ENCODE measurements at places on chromosomes 3 and 15. TPM values are rescaled to one million over a fixed set of nuclear protein-coding genes. Genes with fewer than 3 reads are reported as not detected.

Gene CPNE9
- 0.14 TPM for total RNA-seq

Gene MAP1A
- total RNA-seq, result 1.3 TPM

Gene WDR93
- not detected for total RNA-seq

Gene PDIA5
- 20.7 TPM for total RNA-seq

Gene POTEB2
- total RNA-seq, result not detected

Gene TYRO3
- total RNA-seq, result 2.3 TPM

Gene ARGFX
- not detected for total RNA-seq

Gene GNAT1
- total RNA-seq, result not detected

Gene DUOXA2
- not detected for total RNA-seq

- peak; percentile 83 for DNase-seq
These were observed 49.9 kb downstream of the KY start for GRCh38 chr3:134600685-134601463.

DNA sequence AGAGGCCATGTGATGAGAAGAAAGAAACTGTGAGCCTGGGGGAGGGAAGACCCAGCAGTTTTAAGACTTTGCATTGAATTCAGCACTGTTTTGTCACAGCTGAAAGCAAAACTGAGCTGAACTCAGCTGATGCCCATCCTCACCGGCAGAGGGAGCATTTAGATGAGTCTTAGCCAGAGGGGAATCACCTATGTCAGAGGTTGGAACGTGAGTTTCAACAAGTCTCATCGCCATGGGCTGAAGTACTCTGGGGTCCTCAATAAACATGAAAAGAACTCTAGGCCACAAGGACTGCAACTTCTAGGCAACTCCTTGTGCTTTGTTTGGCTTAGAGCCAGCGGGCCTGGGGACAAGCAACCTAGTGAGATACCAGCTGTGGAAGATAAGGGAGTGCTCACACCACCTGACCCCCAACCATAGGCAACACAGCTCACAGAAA lies 324.5 kb downstream of the TBL1XR1 start:
- DNase-seq, result peak; percentile 75

DNA sequence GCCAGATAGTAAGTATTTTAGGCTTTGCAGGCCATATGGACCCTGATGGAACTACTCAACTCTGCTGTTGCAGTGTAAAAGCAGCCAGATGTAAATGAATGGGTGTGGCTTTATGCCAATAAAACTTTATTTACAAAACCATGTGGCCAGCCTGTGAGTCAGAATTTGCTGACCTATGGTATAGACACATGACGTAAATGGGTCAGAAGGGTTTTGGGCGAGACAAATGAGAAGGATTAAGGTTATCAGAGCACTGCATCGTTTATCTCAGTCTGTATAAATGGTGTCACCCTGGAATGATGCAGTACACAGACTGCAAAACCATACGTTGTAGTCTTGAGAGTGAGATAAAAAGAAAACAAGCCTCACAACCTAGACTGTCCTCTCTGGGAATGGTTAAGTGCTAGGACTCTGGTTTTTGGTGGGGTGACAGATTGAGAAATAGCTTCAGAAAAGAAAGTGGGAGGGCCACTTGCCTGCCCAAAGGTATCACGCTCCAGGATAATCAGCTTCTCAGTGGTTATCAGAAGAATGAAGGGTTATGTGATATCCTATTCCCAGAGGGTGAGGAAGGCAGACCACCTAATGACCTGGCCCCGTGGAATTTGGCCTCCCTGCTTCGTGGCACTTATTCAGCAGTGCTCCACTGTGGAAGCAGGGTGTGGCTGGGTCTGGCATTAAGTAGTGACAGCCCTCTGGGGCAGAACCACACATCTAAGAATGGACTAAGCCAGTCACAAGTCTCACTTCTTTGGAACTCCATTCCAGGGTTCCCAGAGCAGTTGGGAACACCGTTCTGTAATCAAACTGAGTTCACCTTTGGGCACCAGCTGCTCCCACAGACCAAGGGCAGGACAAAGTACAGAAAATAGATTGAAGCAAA lies 46.1 kb downstream of the ABHD5 start:
- DNase-seq, result no peak

DNA sequence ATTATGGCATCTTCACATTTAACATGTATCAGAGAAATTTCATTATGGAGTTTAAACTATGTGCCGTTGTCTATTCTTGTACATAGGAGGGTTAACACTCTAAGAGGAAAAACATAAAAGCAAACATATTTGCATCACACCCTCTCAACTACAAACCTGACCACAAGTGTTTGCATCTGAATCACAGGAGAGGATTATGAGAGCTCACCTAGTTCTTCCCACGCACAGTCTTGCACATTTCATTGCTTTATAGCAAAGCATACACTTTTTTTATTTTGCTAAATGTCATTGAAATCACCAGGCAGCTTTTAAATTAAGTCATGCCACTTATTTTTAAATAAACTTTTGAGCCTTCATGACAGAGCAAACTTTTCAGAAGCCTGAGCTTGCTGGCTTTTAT lies 12.5 kb downstream of the TRAT1 start:
- peak; percentile 63 for DNase-seq

DNA sequence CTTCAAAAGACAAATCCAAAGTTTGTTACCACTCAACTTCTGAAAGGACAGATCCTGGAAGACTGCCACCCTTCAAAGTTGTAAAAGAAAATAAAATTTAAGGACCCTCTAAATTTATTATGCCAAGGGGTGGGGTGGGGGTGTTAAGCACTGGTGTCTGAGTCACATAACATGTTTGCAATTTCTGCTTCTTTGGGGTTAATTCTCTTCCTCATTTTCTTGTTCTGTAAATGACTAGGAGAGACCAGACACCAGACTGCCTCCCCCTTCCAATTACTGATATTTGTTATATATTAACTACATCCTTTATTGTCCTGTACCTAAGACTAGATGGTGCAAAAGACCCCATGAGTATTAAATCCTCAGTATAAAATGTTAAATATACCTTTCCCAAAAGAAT lies 242.8 kb downstream of the ZNF385D start:
- no peak for DNase-seq

GRCh38 chr15:98347001-98347400 lies 301.3 kb upstream of the IGF1R start:
- no peak for DNase-seq

GRCh38 chr3:69322158-69322509 lies 63.8 kb downstream of the FRMD4B start:
- DNase-seq, result no peak
